ENCODE measurements at places on chromosomes 1 and 21. TPM values are rescaled to one million over a fixed set of nuclear protein-coding genes. Genes with fewer than 3 reads are reported as not detected.

DNA sequence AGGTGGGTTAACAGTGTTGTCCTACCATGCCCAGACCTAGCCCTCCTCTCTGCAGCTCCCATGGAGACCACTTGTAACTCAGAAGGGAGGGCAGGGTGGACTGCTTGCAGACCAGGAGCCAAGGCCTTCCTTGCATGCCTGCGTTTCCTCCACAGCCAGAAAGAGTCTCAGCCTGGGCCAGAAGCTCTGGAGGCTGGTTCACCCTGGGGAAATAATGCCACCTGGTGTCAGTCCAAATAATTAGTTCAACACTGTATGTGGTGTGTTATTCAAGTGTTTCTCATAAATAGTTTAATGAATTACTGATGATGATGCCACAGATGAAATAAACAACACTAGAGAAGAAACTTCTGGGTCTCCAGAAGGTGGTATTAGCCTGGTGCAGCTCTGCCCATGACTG, 16.9 kb upstream of the VANGL1 start:
- no peak for DNase-seq

CASQ1 gene
- total RNA-seq, result not detected

- no peak for DNase-seq
Observed at GRCh38 chr21:44329086-44329889, 9.9 kb downstream of the CFAP410 start.

GRCh38 chr1:27504588-27505419, 14.8 kb upstream of the WASF2 start:
- no peak for DNase-seq

PDC gene
- not detected for total RNA-seq

- no peak for DNase-seq
Observed at GRCh38 chr1:38029081-38029681, 16.6 kb downstream of the UTP11 start.

GRCh38 chr21:22409571-22409970, 1411.4 kb downstream of the NCAM2 start:
- DNase-seq, result no peak

GRCh38 chr1:170530972-170531757, 801 bp upstream of the GORAB start:
- peak; percentile 9 for DNase-seq

SLC45A3 gene
- total RNA-seq, result 16.9 TPM
